ENCODE measurements at places on chromosomes 16 and 17. TPM values are rescaled to one million over a fixed set of nuclear protein-coding genes. Genes with fewer than 3 reads are reported as not detected.

DNA sequence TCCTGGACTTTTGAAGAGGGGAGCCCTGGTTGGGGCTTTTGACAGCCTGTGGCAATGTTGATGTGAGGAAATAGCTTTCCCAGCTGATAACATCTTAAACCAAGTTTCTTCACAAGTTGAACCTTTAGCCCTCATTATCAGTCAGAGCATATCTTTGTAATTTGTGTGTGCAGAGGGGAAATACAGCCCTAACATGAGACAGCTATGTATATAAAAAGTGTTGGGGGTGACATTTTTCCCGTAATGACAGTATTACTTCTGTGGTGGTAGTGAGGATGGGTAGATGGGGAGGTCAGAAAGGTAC is 221.1 kb downstream of the FTO start:
- DNase-seq = no peak
- no peaks in the 10 kb centered on the region for H3K27me3 ChIP-seq
- H3K4me3 ChIP-seq = no peak overlapping the region
- no peak overlapping the region for H3K27ac ChIP-seq
- peaks cover 13% of the 10 kb centered on the region for H3K4me1 ChIP-seq

DNA sequence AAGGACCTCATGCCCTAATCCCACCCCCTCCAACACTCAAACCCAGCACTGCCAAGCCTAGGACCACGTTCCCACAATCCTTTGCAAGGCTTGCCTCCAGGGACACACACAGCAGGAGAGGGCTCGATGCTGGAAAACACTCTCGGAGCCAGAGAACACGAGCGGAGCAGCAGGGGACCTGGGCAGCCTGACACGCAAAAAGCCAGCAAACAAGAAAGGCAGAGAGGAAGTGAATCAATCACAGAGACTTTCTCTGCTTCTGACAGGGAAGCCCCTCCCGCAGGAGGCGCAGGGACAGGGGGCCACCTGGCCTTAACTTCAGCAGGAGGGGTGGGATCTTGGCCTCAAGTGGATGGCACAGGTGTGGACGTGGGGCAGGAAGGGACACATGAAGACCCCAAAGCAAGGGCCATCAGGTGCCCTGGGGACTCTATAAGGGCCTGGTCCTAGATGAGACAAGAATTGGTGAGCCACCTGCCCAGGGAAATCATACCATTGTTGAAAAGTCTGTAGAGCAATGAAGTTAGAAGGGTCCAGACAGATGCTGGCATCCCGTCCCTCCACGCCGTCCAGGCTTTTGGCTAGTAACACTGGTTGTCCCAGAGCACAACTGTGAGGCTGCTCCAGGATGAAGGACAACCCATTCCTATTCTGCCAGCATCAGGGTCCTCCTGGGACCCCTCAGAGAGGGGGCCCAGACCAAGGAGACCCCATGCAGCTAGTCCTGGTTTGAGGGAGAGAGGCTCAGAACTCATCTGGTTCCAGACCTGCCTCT is 2.2 kb downstream of the SDK2 start:
- peaks cover 22% of the 10 kb centered on the region for H3K27me3 ChIP-seq
- peaks cover 3% of the 10 kb centered on the region for H3K36me3 ChIP-seq
- no peak for DNase-seq
- H3K27ac ChIP-seq = no peak overlapping the region

GRCh38 chr17:82933911-82934310 is 94.1 kb upstream of the ZNF750 start:
- H3K4me1 ChIP-seq = no peaks in the 10 kb centered on the region
- no peak overlapping the region for H3K4me3 ChIP-seq
- H3K27me3 ChIP-seq = no peaks in the 10 kb centered on the region
- no peak for DNase-seq
- no peak overlapping the region for H3K27ac ChIP-seq
- H3K36me3 ChIP-seq = peaks cover 42% of the 10 kb centered on the region

DNA sequence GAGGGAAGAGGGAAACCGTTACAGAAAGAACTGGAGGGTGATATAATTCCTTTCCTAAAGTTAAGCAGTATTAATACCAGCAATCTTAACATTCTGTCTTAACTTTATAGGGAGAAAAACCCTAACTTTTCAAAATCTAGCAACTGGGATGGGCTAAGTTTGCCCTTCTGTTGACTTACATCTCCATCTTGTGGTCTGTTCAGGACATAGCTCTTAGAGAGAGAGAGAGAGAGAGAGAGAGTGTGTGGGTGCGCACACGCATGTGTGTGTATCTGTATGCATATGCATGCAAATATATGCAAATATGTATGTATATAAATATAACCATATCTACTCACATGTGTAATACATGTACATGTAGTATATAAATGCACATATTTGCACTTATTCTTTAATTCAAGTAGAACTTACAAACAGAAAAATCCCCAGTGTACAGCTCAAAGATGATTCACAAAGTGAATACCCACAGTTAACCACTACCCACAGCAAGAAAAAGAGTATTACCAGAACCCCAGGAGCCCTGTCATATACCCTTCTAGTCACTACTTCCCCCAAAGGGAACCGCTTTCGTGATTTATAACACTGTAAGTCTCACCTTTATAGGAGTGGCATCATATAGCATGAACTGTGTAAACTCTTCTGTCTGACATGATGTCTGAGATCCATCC is 46.5 kb downstream of the STX8 start:
- DNase-seq = no peak
- H3K27ac ChIP-seq = no peak overlapping the region
- H3K4me1 ChIP-seq = peaks cover 6% of the 10 kb centered on the region

- H3K4me3 ChIP-seq = no peak overlapping the region
- DNase-seq = no peak
- no peaks in the 10 kb centered on the region for H3K4me1 ChIP-seq
- no peak overlapping the region for H3K27ac ChIP-seq
- no peaks in the 10 kb centered on the region for H3K27me3 ChIP-seq
Measured at GRCh38 chr16:8760021-8760420, 37.4 kb downstream of the TMEM186 start.

DNA sequence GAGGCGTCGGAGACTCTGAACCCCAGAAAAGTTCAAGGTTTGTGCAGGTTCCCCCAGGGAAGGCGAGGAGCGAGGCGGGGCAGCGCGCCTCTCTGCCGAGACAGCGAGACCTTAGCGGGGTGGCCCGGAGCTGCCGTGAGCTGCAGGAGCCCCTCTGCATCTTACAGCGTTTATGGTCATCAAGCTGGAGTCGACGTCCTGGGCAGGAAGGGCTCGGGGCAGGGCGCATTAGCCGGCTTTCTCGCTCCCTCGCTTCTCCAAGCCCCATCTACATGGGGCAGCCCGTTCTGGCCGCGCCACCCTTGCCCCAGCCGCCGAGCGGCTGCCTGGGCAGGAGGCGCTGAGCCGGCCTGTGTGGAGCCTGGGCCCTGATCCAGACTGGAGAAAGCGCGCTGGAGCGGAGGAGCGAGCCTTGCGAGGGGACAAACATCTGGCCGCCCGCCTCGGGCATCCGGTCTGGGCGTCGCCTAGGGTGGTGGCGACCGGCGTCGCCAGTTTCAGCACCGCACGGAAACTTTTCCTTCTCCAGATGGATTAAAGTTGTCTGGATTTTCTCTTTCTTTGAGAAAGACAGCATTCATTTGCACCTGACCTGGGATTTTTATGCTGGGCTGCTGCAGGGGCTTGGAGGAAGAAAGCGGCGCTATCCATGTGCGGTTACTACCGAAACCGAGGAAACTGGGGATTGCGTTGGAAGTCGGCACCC is 750 bp downstream of the TMEM132E start:
- no peak for DNase-seq
- H3K4me1 ChIP-seq = peaks cover 12% of the 10 kb centered on the region
- H3K36me3 ChIP-seq = no peaks in the 10 kb centered on the region
- H3K27ac ChIP-seq = no peak overlapping the region

DNA sequence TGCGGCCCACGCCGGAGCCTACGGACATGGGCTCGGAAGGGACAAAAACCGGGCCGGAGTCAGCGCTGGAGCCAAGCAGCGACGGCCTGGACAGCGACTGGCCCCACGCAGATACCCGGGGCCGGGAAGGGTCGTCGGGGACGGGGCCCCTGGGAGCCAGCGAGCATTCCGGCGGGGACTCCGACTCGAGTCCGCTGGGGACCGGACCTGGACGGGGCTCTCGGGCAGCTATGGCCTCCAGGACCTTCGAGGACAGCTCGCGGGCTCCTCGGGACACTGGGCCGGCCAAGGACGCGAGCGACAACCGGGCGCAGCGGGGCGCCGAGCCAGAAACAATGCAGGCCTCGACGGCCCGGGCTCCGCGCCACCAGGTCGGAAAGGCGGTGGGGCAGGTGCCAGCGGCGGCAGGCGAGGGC is 1.0 kb downstream of the MYO15B start:
- H3K27ac ChIP-seq = peak overlapping the region; percentile 66
- H3K36me3 ChIP-seq = no peaks in the 10 kb centered on the region
- H3K4me1 ChIP-seq = peaks cover 24% of the 10 kb centered on the region
- peak overlapping the region; percentile 46 for H3K4me3 ChIP-seq
- no peak for DNase-seq

DNA sequence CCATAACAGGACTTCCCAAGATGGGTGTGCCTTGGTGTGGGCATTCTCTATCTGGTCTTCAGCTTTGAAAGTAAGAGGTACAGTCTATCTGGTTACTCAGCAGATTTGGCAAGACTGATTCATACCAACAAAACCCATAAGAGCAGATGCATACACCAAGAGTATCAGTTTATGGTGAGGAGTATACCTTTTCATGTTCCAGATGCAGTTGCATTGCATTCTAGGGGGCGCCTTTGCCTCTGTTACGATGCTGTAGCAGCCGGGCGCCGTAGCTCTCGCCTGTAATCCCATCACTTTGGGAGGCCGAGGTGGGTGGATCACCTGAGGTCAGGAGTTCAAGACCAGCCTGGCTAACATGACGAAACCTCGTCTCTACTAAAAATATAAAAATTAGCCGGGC is 31.1 kb upstream of the CARMIL2 start:
- DNase-seq = peak; percentile 24
- H3K27ac ChIP-seq = no peak overlapping the region
- H3K27me3 ChIP-seq = no peaks in the 10 kb centered on the region

DNA sequence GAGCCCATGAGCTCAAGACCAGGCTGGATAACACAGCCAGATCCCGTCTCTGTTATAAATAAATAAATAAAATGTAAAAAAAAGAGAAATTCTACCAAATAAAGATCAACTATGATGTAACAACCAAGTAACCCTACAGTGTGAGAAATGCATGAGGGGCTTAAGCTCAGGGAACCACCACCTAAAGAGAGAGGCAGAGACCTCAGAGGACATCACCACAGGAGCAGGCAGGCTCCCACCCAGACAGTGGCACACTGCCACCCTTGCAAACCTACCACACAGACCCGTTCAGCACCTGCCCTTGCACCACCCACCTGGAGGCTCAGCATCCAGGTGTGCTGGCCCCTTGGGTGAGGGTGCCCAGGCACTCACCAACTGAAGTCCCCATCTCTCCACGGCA is 45.6 kb downstream of the ANKRD11 start:
- H3K4me3 ChIP-seq = no peak overlapping the region
- peak overlapping the region; percentile 51 for H3K27ac ChIP-seq
- no peak for DNase-seq

- DNase-seq = no peak
- no peak overlapping the region for H3K27ac ChIP-seq
- H3K27me3 ChIP-seq = no peaks in the 10 kb centered on the region
Measured at GRCh38 chr16:10172848-10173655, 9.2 kb downstream of the GRIN2A start.

- no peaks in the 10 kb centered on the region for H3K27me3 ChIP-seq
- DNase-seq = no peak
- no peaks in the 10 kb centered on the region for H3K36me3 ChIP-seq
- H3K4me3 ChIP-seq = no peak overlapping the region
Measured at GRCh38 chr16:83520596-83520995, 287.2 kb upstream of the HSBP1 start.

DNA sequence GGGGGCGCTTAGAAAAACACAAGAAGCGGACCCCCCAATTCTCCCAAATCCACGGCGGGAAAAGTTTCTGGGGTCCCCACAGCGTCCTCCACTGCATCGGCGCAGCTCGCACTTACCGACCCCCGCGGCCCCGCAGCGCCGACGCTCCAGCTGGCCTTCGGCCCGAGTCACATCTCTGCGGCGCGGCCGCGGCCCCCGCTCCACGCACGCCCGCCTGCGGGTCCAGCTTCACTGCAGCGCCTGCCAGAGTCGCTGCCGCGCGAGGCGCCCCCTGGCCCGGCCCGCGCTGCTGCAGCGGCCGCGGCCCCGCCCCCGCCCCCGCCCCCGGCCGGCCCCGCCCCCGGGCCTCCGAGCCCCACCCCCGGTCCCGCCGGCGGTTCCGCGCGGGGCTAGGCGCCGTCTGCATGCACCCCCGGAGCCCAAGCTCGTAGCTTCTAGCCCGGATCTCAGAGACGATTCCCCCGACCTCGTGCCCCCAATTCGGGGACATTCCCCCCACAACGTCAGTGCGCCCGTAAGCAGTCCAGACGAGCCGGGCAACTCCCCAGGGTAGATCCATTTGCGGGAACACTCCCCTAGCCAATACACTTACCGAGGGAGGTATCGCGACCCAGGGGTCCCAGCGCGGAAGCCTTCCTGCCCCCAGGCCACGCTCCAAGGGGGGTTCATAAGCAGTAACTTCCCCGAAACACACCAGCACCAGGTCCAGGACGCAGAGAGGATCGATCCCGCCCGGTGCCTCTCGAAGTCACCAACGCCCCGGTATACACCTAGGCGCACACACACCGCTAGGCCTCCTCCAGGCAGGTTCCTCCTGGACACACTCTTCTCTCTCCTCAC is at the start of gene GPRC5B:
TSS of gene GPRC5B (minus strand) at position 238 of the 840 bp plus-strand sequence. CDS start 12,003 bp downstream, outside the sequence.
- DNase-seq = peak; percentile 46
- H3K27me3 ChIP-seq = peaks cover 29% of the 10 kb centered on the region
- peak within 1 kb of the TSS; percentile 64 for H3K4me3 ChIP-seq
- H3K27ac ChIP-seq = no peak within 1 kb of the TSS
- H3K36me3 ChIP-seq = no peaks in the 10 kb centered on the region
- H3K4me1 ChIP-seq = peaks cover 20% of the 10 kb centered on the region

DNA sequence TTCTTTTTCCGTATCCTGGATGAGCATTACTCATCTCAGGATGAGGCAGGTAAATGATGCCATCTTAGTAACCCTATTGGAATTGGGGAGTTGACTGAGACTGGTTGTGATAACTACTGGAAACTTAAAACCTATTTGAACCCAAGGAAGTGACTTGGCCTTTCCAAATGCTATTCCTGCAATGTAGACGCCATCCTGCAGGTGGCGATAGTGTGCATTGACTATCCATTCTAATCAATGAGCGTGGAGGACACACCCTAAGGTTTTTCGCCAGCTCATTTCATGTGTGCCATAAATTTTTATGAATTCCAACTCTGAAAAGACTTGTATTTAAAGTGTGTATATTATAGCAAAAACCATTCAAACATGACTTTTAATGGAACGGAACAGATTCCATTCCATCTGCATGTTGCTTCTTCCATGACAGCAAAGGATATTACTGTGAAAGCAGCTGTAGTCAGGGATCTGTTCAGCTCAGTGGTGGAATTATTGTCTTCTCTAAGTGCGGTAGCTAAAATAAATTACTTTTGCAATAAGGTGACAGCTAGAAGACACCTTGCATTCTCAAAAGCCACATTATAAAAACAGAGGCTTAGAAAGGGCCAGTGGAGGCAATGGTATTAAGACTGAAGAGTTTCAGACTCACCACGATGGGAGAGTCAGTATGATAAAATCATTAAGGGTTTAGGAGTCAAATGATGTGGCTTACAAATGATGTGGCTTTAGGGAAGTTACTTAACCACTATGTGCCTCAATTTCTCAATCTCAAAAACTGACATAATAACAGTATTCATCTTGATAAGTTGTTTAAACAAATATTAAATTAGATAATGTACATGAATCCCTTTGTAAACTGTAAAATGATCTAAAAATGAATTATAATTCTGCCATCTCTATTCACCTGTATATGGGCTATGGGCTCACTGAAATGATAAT is 55.5 kb downstream of the SYT17 start:
- no peaks in the 10 kb centered on the region for H3K36me3 ChIP-seq
- H3K27ac ChIP-seq = no peak overlapping the region
- DNase-seq = peak; percentile 51

Gene ZNF423
- total RNA-seq = not detected

Gene LGALS9B
- 0.45 TPM for total RNA-seq

Gene MRPL28
- 95.8 TPM for total RNA-seq

Gene ITPRIPL2
- total RNA-seq = 2.3 TPM
